ENCODE measurements at places on chromosomes 2 and 18.

DNA sequence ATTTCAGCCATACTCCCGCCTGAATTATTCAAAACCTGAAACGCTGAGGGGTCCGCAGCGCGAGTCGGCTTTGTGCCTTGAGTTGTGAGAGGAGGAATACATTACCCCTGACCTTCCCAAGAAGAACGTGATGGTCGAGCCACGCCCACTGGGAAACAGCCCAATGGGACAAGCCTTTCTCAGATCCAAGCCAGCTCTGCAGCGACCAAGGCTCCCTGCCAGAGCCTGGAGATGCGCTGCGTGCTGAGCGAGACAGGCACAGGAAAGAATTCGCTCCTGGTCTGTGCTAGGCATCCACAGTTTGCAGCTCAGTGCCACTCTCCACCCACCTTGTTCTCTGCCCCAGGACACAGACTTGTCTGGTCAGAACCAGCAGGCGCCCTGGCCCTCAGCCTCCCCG, 74.1 kb upstream of the GLI2 start:
- no peak for DNase-seq

- no peak for DNase-seq
Measured at GRCh38 chr2:17083902-17084301, 418.3 kb upstream of the CYRIA start.

- DNase-seq = no peak
Measured at GRCh38 chr2:205580212-205580987, 101.9 kb upstream of the NRP2 start.

DNA sequence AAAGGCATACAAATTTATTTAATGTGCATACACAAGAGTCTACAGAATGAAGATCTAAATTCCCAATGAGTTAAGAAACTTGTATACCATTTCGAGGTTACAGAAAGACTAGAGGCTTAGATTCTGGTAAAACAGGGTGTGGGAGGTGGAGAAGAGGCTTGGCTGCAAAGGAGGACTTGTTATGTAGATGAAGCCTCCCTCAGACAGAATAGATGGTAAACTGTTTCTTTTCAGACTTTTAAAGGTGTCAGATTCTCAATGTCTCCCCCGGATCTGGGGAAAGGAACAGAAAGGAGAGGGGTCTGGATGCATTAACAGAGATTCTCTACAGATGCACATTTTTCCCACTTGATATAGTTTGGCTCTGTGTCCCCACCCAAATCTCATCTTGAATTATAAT, 126.0 kb downstream of the ST6GAL2 start:
- DNase-seq = no peak

Measured in HTR-8/SVneo (cell line).